ENCODE measurements at places on chromosomes 1 and 21.

- no peak for DNase-seq
Observed at GRCh38 chr1:232386721-232387510, 243.0 kb downstream of the SIPA1L2 start.

DNA sequence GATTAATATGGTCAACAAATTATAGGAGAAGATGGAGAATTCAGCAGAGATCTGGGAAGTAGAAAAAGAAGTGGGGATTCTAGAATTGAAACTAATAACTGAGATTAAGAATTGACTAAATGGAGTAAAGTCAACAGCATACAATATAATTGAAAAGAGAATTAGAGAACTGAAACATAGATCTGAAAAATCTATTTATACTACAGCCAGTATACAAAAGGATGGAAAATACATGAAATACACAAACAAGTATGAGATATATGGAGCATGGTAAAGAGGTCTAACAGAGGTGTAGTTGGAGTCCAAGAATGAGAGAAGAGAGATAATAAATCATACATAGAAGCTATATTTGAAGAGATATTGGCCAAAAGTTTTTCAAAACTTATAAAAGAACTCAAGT is 235.2 kb downstream of the FGGY start:
- no peak for DNase-seq

DNA sequence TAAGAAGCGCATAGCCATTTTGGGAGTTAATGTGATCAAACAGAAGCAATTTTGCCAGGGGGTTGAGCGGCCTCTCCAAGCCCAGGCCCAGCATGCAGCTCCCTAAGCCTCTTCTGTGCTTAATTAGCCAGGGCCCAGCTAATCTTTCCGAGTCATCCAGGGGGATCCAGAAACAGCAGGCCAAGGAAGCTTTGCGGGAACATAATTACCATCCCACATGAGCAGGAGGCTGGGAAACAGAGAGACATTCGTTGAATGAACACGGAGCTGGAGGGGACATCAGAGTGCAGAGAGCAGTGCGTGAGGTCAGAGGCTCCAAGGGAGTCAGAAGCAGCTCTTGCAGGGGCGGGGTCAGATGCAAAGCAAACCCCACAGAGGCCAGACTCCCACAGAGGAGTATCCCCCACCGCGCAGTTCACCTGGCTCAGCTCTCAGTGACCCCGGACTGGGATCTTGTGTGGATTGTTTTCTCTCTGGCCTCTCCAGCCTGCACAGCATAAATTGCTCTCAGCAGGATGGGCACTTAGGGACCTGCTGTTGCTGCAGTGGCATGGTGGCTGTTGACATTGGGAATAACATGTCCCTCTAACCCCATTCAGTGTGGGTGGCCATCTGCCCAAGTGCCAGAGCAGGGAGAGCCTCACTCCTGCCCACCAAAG is 657.4 kb downstream of the AJAP1 start:
- DNase-seq: no peak

DNA sequence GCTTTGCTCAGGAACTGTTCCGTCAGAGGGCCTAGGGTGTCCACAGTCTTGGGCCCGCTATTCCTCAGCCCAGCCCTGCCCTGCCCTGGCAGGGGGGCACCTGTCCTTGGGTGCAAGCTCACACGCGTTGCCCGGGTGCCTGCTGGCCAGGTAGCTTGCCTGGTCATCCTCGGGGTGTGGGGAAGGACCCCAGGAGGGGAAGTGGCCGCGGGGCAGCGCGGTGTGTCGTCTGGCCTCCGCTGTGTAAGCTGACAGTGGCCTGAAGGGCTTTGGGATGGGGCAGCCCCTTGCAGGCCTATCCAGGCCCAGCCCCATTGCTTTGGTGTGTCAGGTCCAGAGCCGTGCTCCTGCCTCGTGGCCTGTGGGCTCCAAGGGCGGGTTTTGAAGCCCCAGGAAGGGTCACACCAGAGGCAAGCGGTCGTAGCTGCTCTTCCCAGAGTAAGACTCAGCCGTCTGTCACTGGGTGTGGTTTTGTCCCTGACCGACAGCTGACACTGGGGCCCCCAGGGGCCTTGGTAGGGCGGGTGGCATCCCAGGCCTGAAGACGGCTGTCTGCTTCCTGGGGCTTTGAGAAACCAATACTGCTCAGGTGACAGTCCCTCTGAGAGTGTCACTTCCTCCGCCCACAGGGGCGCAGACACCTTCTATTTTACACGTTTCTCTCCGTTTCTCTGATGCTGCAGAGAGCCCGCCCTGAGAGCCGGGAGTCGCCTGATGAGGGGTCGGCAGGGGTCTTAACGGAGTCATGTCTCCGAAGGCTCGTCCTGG is 72.1 kb downstream of the SKI start:
- no peak for DNase-seq

GRCh38 chr1:205751036-205751651 is 1.2 kb upstream of the NUCKS1 start:
- no peak for DNase-seq

GRCh38 chr1:234597894-234598293 is 12.1 kb downstream of the IRF2BP2 start:
- DNase-seq: peak; percentile 42

- no peak for DNase-seq
Observed at GRCh38 chr1:78672428-78672827, 22.8 kb downstream of the IFI44 start.

DNA sequence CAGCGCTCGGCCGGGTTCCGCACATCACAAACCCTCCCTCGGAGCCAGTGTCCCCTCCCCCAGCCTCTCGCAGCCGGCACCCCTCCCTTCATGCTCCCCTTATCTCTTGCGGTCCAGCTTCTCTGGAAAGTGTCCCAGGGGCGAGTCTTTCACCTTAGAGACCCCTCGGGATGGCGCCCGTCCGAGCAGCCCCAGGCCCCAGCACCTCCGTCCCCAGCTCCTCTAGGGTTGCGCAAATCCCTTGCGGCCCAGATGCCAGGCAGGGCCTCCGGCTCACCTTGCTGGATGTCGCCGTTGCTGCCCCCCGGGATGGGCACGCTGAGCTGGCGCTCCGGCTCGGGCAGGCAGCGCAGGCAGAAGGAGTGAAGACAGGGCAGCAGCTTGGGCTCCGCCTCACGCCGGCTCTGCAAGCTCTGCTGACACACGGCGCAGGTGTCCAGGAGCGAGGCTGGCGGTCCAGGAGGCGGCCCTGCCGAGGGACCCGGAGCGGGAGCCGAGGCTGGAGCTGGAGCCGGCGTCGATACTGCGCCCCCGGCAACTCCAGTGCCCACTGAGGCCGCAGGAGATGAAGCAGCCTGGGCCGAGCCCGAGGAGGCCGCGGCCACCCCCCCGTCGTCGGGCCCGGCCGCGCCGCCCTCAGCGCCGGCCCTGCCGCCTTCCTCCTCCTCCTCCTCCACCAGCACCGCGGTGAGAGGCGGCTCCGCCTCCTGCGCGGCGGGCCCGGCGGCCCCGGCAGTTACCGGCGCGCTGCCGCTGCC is 550 bp downstream of the TRIM33 start:
- no peak for DNase-seq

GRCh38 chr1:155073377-155074242 is 5.0 kb upstream of the EFNA3 start:
- DNase-seq: no peak

DNA sequence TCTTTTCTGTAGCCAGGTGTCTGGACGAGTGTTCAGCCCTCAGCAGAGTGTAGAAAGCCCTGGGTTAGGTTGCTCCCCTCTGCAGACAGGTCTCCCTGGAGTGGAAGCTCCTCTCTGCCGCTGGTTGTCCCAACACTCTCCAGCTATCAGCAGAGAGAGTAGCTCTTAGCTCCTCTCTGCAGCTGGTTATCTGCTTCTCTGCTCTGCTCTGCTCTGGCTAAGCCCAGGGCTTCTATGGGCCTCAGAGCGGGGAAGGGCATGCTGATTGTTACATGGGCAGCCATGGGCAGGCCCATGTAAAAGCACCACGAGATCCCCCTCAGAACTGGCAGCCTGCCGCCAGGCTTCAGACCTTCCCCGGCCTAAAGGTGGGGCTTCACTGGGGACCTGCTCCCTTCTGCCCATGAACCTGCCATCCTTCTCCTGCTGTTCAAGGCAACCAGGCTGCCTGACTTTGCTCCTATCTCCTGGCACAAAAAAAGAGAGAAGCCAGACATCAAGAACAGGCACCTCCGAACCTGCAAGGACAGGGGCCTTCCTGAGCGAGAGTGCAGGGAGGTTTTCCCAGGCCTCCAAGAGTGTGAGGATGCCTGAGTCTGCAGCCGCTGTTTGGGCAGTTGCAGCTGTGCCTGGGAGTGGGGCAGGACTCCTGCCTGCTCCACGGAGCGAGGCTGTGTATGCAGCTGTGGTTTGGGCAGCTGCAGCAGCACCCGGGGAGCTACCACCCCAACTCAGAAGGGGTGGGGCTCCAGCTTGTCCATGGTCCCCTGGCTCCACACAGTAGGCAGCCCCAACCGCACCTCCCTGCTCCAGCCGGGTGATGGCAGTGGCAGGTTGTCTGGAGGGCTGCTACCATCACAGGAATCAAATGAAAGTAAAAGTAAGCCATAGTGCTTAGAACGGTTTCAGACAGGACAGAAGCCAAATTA is 973.7 kb downstream of the LTN1 start:
- no peak for DNase-seq

DNA sequence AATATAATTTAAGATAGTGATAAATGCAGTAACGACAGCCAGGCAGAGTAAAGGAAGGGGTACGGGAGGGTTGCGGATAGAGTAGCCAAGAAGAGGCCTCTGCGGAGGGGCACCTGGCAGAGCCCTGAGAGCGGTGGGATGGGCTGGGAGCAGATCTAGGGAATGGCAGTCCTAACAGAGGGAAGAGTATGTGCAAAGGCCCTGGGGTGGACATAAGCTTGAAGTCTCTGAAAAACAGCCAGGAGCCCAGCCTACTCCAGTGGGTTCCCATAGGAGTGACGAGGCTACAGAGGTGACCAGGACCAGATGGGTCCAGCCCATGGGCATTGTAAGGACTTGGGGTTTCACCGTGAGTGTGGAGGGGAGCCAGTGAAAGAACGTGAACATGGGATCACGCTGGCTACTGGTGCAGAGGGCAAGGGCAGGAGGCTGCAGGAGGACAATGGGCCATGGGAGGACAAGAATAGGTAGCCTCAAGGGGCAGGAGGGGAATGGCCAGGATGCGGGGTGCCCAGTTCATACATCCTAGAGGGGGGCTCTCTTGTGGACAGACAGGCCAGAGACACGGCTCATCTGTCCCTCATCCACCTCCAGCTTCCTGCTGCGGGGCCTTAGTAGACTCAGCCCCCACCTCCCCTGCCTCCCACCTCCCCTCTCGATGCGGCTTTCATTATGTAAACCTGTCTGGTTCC is 185.7 kb upstream of the VAMP3 start:
- no peak for DNase-seq

- DNase-seq: no peak
Observed at GRCh38 chr1:28510273-28510969, 4.6 kb downstream of the RCC1 start.

GRCh38 chr1:176241385-176242015 is 34.4 kb upstream of the COP1 start:
- peak; percentile 37 for DNase-seq

- no peak for DNase-seq
Observed at GRCh38 chr1:100164216-100164615, 13.8 kb downstream of the LRRC39 start.

GRCh38 chr1:2344744-2345296 is 46.5 kb downstream of the MORN1 start:
- no peak for DNase-seq

- no peak for DNase-seq
Observed at GRCh38 chr1:161930064-161930463, 93.6 kb downstream of the OLFML2B start.

DNA sequence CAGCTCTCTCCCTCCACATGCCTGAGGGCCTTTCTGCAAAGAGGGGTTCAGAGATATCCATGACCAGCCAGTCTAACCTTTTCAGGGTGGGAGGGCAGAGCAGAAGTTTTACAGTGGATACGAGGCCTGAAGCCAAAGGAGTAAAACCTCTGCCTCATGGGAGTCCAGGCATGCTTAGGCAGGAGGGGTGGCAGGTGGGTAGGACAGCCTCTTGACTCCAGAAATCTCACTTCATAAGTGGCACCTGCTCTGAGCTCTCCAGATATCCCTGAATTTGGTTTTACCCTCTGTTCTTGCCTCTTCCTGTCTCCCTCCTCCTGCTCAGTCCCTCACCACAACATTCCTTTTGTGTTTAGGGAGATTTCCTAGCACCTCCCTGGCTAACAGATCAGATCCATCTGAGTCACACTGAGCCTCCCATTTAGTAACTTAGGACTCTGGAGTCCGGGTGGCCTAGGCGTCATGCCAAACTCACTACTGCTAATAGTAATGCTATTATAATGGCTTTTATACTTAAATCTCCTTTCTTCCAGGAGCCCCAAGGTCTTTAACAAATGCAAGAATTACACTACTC is 201.0 kb downstream of the HS2ST1 start:
- no peak for DNase-seq

DNA sequence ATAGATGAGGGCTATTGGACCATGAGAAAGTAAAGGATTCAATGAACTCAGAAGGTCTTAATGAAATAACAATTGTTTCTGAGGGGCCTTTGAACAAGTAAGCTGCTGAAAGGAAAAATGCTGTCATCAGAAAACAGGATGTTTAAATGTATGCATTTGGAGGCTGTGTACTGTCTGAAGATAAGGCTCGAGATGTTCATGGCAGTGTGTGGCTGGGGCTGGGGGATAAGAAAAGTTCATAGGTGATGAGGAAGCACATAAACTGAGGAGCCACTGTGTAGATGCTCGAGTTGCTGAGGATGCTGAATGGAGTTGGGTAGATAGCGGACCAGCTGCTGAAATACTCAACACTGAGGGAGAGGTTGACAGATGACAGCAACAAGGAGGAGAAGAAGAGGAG is 17.8 kb downstream of the THEM4 start:
- DNase-seq: no peak

DNA sequence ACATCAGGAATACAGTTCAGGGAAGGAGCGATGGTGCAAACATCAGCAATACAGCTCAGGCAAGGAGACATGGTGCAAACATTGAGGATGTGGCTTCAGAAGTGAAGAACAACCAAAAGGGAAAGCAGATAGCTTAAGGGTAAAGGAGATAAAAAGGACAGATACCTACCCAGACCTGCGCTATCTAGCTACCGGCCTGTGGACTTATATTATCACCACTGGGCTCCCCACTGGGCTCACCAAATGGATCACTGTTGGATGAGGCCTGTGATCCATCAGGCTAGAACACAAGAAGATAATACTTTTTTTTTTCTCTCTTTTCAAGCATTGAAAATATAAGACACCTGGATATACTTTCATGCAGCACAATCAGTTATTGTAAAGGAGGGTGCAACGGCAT is 44.7 kb upstream of the C8B start:
- no peak for DNase-seq

- DNase-seq: no peak
Observed at GRCh38 chr1:86352086-86352485, 44.0 kb downstream of the ODF2L start.

DNA sequence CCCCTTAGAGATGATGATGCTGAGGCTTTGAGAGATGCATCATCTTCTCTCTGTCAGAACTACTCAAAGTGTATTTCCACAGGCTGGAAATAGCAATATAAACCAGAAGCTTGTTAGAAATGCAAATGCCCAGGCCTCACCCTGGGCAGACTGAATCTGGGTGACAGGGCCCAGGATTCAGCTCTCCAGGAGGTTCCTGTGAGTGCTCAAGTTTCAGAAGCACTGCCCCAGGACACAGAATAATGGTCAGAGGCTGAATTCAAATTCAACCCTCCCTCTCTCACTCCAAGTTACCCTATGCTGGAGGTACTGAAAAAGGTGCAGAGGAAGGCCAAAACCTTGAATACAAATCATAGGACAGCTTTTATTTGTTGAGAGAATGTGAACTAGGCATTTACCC is 98.5 kb upstream of the NGF start:
- DNase-seq: no peak
